ENCODE measurements at places on chromosomes 1 and 21.

DNA sequence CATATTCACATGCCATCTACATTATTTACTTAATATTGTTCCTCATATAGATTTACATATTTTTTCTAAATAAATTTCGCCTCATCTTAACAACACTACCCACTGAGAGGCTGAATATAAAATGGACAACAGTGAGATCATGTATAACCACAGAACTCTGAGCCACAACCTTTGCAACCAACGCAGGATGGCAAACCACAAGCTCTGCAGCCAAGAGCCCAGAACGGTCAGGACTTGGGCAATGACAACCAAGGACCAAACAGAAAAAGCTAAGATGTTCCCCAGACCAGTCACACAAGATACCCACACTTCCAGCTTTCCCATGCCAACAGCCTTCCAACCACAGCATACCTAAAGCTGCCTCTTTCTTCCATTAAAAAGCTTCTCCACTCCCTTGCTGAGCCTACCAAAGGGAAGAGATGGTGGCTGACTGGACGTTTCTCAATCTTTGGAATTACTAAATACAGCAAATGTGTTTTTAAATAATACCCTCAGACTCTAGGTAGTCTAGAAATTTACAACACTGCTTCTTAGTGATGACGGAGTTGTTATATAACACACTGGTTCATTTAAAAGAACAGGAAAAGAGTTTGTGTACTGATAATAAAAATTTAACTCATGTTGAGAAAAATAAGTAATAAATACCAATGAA, 117.9 kb downstream of the AKT3 start:
- no peak for DNase-seq

DNA sequence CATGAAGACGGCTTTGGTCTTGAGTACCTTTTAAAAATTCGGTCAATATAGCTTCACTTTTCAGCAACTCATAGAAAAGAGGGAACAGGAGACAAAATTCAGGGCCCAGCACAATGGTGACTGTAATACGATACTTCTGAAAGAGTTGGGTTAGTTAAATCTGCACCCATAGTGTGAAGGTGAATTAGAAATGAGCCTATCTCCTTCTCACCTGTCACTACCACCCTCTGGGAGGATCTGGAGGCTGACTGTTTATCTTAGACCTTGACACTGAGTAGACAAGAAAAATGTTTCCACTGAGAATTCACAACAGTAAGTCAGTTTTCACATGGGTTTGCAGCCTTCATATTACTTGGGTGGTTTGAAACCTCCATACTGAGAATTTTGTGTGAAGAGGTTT, 57.9 kb upstream of the HMGB4 start:
- DNase-seq: no peak

DNA sequence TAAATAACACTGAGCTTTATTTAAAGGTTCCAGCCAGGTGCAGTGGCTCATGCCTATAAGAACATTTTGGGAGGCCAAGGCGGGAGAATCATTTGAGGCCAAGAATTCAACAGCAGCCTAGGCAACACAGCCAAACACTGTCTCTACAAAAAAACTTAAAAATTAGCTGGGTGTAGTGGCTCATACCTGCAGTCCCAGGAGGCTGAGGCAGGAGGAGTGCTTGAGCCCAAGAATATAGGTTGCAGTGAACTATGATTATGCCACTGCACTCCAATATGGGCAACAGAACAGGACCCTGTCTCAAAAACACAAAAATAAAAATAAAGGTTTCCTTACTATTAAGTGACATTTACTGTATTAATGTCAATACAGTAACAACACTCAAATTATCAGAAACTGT, 2.1 kb downstream of the TAF12 start:
- no peak for DNase-seq

DNA sequence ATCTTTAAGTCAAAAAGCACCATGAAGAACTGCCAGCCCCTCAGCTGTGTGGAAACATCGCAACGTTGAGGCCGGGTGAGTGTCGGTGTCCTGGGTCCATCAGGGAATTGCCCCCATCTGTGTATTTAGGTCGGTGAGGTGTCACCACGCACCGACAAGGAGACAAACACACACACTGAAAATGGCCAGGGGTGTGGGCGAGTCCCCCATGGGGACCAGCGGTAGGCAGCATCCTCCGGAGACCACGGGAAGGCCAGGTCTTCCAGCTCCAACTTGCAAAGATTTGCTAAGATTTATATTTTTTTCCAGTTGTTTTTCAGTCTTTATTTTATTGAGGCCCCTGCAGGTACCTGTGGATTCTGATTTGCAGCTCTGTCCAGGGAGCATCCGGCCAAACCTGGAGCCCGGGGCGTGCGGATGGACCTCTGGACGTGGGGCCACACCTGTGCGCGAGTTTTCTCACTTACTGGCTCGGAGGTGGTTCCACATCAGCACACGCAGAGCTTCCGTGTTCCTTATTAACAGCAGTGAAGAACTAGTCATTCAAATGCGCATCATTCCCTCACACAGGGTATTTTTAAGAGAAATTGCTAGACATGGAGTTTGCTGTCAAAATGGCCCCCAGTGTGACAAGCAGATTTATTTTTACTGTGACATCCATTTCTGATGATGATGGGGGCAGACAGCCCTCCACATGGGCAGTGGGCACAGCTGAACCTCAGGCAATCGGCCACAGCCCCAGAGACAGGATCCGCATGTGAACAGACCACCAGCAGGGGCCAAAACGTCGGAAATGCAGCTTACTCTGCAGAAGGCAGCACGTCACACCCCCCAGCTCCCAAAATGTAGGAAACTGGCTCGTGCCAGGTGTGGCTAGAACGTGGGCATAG, 17.2 kb upstream of the SLC19A1 start:
- no peak for DNase-seq

DNA sequence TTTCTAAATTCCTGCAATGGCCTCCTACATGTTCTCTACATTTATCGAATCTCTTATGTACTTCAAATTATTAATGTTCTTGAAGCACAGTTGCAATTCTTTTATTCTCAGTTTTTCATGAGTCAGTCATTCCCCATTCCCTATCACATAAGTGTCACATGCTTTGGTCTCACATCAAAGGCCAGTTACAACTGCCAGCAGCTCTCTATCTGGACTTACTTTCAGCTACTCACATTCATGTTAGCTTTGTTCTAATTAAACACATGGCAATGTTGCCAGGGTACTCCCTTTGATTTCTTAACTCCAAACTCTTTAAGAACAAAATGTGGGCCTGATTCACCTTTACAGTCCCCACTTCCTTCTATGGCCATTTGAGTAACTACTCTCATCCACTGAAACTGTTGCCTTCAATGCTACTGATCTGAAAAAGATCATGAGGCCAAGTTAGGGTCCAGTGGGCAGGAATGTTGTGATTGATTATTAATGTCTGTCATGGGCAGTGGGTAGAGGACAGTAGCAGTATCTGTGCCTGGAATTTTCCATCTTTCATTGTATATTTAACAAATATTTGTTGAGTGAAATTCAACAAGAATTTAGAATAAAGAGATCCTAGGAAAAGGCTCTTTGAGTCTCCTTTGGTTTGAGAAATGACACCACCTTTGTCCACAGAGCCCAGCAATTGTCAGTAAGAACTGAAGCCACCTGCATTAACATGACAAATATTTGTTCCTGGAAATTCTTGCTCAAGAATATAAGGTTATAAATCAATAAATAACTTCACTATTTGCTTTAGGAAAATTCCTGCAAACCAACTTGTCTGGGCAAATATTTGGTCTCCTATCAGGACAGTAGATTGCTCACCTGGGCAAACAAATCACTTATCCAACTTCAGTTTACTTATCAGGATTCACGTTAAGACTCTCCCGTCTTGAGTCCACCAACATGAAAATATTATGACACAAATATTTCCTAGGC, 153.6 kb upstream of the SAMSN1 start:
- DNase-seq: no peak

GRCh38 chr1:41101076-41101475, 79.6 kb upstream of the SLFNL1 start:
- DNase-seq: no peak

DNA sequence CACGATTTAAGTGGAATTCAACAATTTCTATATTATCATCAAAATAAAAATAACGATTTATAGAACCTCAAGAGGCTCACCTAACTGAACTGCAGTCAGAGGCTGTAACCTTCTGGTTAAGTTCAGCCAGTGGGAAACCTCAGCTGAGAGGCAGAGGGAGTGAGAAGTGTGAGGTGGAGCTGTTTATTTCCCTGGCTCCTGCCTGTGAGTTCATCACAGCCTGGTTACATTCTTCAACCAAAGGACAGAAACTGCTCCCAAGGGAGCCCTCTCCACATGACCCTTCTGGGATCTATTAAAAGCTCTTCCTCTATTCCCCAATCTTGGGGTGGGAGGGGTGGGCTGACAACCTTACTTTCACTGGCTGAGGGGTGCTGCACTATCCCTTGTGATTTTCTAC, 22.2 kb downstream of the DYNLT5 start:
- DNase-seq: no peak

DNA sequence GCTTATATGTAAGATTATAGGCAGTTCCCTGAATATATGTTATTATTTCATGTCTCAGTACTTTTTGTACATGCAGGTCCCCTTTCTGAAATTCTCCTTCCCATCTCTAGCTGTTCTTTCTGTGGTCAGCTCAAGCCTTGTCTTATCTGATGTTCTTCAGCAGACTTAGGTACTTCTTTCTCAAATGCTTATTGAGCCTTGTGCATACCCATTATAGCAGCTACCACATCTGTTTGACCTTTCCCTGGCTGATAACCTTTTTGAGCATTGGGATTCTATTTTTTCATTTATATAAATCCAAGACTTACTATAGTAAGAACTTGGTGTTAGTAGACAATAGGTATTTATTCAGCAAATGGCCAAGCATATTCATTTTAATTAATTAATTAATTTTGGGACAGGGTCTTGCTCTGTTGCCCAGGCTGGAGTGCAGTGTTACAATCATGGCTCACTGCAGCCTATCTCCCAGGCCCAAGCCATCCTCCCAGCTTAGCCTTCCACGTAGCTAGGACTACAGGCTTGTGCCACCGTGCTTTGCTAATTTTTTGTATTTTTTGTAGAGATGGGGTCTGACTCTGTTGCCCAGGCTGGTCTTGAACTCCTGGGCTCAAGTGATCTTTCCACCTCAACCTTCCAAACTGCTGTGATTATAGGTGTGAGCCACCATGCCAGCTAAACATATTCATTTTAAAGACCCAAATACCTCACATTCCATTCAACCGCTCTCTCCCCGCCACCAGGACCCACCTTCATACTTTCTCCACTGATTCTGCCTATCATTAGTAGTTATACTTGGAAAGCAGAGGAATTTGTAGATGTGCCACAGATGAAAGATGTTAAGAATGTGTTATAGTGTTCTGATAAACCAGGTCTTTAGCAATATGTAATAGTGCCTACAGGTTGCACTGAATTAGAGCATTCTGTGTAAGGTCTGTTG, 16.7 kb downstream of the TIPRL start:
- DNase-seq: no peak

DNA sequence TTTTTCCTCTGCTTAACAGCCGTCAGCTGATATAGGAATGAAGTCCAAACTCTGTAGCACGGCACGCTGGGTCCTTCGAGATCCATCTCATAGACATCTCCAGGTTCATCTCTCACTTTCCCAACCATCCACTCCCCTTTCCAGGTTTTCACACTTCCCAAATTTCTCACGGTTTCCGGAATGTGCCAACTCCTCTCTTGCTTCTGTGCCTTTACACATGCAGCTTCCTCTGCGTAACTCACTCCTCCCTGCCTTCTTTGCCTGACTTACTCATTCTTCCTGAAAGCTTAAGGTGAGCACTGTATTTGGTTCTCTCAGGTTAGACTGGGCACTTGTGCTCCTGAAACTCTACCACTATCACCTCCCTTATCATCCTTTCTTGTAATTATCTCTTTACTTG, 168.4 kb downstream of the PCNX2 start:
- DNase-seq: no peak

DNA sequence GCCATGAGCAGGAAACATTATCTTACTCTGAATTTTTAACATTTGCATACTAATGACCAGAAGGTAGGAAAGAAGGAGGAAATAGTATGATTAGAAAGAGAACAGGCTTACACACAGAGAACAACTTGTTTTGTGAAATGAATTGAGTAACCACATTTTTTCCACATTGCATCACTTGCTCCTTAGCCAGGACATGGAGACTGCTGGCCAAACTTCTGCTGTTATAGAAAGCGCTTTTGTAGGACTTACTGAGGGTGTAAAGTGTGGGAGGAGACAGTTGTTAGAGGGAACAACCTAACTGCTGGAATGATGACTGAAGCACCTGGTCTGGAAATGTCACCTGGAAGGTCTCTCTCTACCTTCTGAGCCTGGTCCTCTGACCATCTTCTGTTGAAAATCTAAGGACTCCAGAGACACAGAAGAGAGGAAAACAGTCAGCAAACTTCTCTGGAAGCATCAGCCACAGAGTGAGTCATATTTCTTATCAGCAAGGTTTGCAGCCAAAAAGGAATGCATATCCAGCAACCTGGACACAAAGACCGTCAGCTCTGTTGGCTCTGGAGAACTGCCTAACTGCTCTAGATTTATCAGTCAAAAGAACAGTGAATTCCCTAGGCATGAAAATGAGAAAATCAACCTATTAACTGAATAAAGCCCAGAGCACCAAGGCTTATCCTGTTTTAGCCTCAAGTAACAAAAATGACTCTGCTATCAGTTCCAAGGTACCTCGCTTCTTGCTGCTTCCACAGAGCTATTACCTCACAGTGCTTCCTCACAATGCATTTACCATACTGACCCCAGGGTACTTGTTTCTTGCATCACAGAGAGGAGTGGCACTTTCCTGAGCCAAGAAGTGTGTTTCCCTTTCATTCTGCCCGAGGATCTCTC, 88.0 kb upstream of the SLFNL1 start:
- peak; percentile 59 for DNase-seq

DNA sequence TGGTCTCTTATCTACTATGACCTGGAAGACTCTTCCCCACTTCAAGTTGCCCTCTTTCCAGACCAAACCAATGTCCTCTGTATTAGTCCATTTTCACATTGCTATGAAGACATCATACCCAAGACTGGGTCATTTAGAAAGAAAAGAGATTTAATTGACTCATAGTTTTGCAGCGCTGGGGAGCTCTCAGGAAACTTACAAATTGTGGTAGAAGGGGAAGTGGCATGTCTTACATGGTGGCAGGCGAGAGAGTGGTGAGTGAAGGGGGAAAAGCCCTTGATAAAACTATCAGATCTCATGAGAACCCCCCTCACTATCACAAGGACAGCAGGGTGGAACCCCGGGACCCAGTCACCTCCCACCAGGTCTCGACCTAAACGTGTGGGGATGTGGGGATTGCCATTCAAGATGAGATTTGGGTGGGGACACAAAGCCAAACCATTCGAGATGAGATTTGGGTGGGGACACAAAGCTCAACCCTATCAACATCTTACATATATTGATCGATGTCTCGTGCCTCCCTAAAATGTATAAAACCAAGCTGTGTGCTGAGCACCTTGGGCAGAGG, 14.2 kb upstream of the AGPAT3 start:
- no peak for DNase-seq

- no peak for DNase-seq
Measured at GRCh38 chr1:94677714-94678113, 136.2 kb upstream of the F3 start.
